ENCODE measurements at places on chromosomes 6 and 20. TPM values are rescaled to one million over a fixed set of nuclear protein-coding genes. Genes with fewer than 3 reads are reported as not detected.
A peak's percentile ranks its signal among the peaks of the same experiment; 100 is the strongest.

Gene VIP
- 0.81 TPM for total RNA-seq

Gene BTN2A1
- total RNA-seq, result 26.0 TPM

Gene PHACTR1
- total RNA-seq, result 7.6 TPM

Gene ZNF165
- 9.2 TPM for total RNA-seq

Gene CGA
- not detected for total RNA-seq

DNA sequence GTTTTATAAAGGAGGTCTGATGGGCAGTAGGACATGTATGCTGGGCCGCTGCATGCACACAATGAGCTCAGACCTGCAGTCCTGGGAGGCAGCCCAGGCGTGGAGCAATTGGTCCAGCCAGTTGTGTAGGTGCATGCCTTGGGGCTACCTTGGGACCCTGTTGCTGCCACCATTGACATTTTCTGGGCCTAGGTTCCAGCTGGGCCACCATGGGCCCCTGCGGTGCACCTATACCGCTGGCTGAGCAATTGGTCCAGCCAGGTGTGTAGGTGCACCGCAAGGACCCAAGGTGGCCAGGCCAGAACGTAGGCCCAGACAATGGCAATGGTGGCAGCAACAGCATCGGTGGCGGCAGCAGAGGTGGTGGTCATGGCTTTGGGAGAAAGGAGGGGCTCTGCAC lies 143.9 kb downstream of the PXDC1 start:
- H3K27me3 ChIP-seq, result no peaks in the 10 kb centered on the region
- no peaks in the 10 kb centered on the region for H3K4me1 ChIP-seq
- H3K36me3 ChIP-seq, result no peaks in the 10 kb centered on the region
- H3K4me3 ChIP-seq, result no peak overlapping the region

GRCh38 chr6:43517505-43518357 lies 842 bp downstream of the POLR1C start:
- peaks cover 5% of the 10 kb centered on the region for H3K36me3 ChIP-seq
- peak overlapping the region; percentile 81 for H3K4me3 ChIP-seq
- H3K27ac ChIP-seq, result peak overlapping the region; percentile 83
- no peak for DNase-seq

GRCh38 chr6:36886950-36887618 lies 1.3 kb downstream of the C6orf89 start:
- no peaks in the 10 kb centered on the region for H3K27me3 ChIP-seq
- H3K27ac ChIP-seq, result peak overlapping the region; percentile 83
- no peak for DNase-seq
- no peaks in the 10 kb centered on the region for H3K36me3 ChIP-seq
- peaks cover 35% of the 10 kb centered on the region for H3K4me1 ChIP-seq

All from testis (tissue), 5 donors.